ENCODE measurements at places on chromosomes 11 and 22.

DNA sequence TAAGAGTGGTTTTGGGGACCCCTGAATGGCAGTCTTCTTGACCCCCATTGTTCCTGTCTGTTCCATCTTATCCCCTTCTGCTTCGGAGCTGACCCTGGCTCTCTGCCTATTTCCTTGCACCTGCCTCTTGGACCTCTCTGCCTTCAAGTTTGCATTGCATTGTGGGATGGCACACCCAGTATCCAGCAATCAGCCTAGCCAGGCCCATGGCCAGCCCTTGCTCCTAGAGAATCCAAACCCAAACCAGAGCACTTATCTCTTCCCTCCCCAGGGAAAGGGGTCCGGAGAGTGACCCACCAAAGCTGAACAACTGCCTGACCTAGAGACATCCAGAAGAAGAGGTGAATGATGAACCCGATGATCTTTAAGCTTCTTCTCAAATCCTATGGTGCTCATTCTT, 607.3 kb upstream of the CADM1 start:
- DNase-seq = no peak

GRCh38 chr22:50070366-50070765, 12.3 kb upstream of the TTLL8 start:
- DNase-seq = no peak

DNA sequence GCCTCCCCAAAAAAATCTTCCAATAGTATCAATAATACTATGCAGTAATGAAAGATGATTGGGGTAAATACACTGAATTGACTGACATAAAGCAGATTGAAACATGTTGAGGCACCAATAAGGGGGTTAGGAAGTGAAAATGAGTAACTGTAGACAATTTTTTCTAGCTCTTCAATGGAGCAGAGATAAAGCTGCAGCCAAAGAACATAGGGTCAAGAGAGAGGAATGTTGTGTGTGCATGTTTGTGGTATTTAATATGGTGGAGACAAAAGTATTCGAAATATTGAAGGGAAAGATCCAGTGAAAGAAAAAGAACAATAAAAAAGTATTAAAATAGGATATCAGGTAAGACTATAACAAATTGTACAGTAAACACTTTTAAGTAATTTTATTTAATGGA, 450.0 kb upstream of the CCDC179 start:
- DNase-seq = no peak

GRCh38 chr11:42772886-42773285, 538.9 kb upstream of the API5 start:
- no peak for DNase-seq

DNA sequence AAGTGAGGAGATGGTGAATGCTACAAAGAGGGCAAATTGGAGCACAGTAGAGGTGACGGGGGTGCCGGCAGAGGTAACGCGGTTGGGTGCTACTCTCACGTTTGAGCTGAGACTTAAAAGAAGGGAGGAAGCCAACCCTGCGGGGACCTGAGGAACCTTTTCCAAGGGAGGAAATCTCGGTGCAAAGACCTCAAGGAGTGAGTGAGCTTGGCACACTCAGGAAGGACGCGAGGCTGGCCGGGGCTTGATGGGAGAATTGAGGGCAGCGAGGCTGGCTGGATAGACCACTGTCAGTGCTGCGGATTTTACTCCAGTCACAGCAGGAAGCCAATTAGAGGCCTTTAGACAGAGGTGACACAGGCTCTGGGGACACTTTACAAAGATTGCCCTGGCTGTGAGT, 25.0 kb downstream of the TSKU start:
- no peak for DNase-seq

- no peak for DNase-seq
These were observed 79.9 kb upstream of the BARX2 start for GRCh38 chr11:129295746-129296145.

DNA sequence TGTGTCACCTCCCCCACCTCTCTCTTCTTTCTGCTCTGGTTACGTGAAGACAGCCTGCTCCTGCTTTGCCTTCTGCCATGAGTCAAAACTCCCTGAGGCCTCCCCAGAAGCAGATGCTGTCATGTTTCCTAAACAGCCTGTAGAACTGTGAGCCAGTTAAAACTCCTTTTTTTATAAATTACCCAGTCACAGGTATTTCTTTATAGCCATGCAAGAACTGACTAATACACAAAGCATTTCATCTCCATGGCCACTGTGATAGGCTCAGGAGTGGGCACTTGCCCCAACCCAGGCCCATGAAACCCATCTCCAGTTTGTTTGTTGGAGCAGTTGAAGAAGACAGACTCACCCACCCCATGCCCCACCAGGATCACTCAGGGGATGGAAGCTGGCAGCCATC, 253.3 kb upstream of the ISX start:
- no peak for DNase-seq

DNA sequence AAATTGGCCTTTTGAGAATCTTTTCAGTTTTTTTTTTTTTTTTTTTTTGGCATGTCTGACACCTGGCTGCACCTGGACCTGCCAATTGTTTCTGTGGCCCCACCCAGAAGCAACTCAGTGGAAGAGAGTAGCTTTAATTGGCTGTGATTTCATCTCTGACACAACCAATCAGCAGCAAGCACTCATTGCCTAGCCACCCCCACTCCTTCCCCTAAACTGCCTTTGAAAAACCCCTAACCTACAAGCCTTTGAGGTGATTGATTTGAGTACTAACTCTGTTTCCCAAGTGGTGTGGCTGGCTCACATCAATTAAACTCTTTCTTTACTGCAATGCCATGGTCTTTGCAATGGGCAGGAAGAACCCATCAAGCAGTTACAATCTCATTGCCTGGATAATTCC, 98.2 kb upstream of the CHORDC1 start:
- DNase-seq = no peak

- no peak for DNase-seq
These were observed 56.1 kb downstream of the MYEOV start for GRCh38 chr11:69350040-69350439.

DNA sequence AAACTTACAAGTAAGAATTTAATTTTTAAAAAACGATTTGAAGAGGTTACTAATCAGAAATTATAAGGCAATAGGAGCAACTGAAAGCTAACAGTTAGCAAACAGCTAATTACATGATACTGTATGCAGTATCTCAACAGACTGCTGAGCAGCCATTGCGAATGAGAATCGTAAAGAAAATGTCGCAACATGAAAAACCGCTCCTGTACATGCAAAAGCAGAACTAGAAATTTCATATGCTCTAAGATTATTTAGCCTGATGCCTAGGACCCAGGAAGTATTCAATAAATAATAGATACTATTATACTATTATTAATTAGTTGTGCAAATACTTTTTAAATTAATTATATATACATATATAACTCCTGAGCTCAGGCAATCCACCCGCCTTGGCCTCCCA, 48.7 kb upstream of the EP300 start:
- no peak for DNase-seq

- no peak for DNase-seq
These were observed 25.5 kb upstream of the PDGFB start for GRCh38 chr22:39270280-39270679.

DNA sequence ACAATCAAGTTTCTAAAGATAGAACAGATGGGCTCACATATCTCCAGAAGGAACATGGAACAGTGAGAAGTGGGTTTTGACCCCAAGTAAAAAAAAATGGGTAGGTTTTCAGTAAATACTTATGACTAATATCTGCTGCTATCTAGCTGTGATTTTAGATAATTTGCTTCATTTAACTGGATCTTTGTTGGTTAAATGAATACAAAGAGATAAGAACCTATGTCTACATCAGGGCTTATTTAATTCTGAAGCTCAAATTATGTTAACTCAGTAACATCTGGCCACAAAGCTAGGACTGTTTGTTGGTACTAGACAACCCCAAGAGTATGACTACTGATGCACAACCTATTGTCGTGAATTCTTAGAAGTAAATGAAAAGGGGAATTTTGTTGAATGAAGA, 144.4 kb upstream of the SESN3 start:
- DNase-seq = no peak

- no peak for DNase-seq
These were observed 1.5 kb downstream of the EHD1 start for GRCh38 chr11:64876835-64877341.

DNA sequence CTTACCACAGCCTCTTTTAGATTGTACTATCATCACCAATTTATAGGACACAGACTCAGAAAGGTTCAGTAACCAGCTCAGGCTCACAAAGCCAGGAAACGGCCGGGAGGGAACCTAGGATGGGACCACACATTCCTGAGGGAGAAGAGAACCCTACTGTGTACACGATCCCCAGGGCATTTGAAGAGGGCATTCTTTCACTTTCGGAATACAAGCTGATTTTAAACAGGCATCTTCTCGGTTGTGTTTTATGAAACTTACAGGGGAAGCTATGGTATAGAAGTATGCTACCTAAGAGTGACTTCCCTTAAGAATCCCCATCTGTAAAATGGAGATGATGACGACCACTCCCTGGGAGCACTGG, 19.0 kb downstream of the SMCO4 start:
- DNase-seq = no peak

- DNase-seq = no peak
These were observed 29.6 kb downstream of the TRIM29 start for GRCh38 chr11:120108154-120108784.

DNA sequence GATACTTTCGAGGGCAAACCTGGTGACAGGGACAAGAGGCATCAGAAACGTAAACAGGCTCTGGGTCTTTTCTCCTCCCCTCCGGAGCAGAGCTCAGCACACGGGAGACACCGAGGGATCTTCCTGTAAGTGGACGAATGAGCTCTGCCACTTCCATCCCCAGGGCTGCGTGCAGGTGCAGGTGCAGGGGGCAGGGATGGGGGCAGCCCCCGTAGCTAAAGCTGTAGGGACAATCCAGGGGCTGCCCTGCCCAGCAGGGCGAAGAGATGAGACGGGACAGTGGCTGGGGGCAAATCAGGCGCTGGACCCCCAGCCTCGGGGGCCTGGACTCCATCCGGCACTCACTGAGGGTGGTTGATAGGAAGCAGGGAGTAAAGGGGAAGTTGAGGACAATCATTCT, 505.4 kb downstream of the BRD1 start:
- no peak for DNase-seq

DNA sequence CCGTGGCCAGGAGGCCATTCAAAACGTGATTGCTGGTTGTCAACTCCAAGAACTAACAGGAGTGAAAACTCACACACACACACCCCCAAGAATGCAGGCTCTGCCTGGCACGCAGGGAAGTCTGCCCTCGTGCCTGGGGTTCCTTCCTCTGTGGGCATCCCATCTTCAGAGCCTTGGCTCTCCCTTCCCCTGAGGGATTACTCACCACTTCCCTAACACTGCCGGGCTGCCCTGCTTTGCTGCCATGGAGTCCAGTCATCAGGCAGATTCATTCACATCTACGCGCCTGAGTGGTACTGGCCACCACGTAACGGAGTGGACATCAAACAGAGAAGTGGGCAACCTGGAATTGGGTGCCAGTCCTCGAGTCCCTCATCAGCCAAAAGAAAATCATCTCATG, 120.7 kb upstream of the TMEM45B start:
- no peak for DNase-seq

DNA sequence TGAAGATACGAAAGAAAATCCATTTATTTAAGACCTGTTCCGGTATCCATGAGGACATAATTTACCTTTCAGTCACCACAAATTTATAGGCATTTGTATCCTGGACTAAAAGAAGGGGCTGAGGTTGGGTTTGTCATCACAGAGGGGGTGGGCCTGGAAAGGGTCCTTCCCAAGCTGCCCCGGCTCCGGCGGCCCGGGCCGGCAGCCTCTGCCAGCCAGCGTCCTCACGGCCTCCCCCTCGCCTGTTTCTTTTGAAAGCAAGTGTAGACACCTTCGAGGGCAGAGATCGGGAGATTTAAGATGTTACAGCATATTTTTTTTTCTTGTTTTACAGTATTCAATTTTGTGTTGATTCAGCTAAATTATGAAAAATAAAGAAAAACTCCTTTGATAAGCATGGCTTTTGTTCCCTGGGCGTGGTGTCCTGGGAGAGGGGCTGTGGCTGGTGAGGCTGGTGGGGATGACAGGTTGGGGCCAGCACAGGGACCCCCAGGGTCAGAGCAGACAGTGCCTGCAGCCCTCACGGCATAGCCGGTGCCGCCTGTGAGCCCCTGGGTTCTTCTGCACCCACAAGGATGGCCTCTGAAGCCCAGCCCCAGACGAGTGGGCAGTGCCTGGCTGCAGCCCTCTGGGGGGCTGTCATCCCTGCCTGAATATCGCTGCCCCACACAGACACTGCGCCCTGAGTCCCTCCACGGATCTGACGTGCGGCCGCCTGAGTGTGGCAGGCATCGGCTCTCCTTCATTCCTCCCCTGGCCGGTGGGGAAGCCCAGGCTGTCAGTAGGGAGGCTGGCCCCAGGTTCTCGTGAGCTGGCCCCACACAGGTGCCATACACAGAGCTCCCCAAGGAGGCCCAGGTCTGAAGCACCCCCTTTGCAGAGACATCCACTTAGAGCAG, 1075.9 kb downstream of the BRD1 start:
- DNase-seq = no peak

DNA sequence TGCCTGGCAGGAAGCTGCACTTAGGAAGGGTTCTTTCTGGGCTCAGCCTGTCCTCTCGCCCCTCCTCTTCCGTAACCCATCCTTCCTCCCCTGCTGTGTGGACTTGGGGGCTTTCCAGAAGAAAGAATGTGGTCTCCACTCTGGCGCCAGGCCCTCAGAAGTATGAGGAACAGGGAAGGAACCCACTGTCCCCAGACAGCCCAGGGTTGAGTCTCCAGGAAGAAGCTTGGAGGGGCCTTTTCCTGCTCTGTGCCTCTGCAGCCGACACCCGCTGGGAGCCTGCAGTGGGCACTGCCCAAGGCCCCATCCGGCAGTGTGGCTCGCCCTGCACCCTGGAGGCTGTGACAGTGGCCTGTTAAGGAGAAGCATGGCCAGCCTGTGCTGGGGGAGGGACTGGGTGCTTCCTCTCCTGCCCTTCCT, 112.6 kb downstream of the ST3GAL4 start:
- no peak for DNase-seq

Data from T-helper 1 cell (primary cell).